ENCODE measurements at places on chromosomes 2 and 18. TPM values are rescaled to one million over a fixed set of nuclear protein-coding genes. Genes with fewer than 3 reads are reported as not detected.

The ST6GAL2 gene
- 0.08 TPM for polyA plus RNA-seq

The C1GALT1C1L gene
- 3.8 TPM for polyA plus RNA-seq

The FAM124B gene
- polyA plus RNA-seq, result 0.37 TPM

The NCKAP1 gene
- 26.9 TPM for polyA plus RNA-seq

The EVA1A gene
- polyA plus RNA-seq, result 4.3 TPM

The IHH gene
- polyA plus RNA-seq, result not detected

The OTOF gene
- polyA plus RNA-seq, result 0.33 TPM

The TM4SF20 gene
- not detected for polyA plus RNA-seq

The SLC4A3 gene
- 40.5 TPM for polyA plus RNA-seq

The TMEM178A gene
- 46.4 TPM for polyA plus RNA-seq

The LYPD6 gene
- polyA plus RNA-seq, result 0.16 TPM

The CRIM1 gene
- 7.6 TPM for polyA plus RNA-seq

The IL36B gene
- polyA plus RNA-seq, result not detected

The TDRD15 gene
- polyA plus RNA-seq, result not detected

The COPS8 gene
- polyA plus RNA-seq, result 28.0 TPM

The PMS1 gene
- 32.7 TPM for polyA plus RNA-seq

The CHAC2 gene
- 2.9 TPM for polyA plus RNA-seq

All from adrenal gland (tissue), 19 donors.